Stimulated activated CD4-positive, alpha-beta T cell treated with anti-CD3 and anti-CD28 coated beads, Interleukin-2, amount 100 ng/mL, for 24 hours (primary cell): ENCODE measurements at places on chromosomes 4 and X.

DNA sequence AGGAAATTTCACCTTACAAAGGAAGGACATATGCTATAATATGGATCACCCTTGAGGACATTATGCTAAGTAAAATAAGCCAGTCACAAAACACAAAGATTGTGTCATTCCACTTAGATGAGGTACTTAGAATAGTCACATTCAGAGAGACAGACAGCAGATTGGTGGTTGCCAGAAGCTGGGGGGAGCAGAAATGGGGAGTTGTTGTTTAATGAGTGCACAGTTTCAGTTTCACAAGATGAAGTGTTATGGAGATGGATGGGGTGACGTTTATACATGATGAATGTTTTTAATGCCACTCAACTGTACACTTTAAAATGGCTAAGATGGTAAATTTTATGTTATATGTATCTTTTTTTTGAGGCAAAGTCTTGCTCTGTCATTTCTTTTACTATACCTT lies 14.8 kb upstream of the SPON2 start:
- DNase-seq = no peak

- DNase-seq = no peak
Measured at GRCh38 chr4:53937327-53937726, 127.1 kb downstream of the CHIC2 start.

DNA sequence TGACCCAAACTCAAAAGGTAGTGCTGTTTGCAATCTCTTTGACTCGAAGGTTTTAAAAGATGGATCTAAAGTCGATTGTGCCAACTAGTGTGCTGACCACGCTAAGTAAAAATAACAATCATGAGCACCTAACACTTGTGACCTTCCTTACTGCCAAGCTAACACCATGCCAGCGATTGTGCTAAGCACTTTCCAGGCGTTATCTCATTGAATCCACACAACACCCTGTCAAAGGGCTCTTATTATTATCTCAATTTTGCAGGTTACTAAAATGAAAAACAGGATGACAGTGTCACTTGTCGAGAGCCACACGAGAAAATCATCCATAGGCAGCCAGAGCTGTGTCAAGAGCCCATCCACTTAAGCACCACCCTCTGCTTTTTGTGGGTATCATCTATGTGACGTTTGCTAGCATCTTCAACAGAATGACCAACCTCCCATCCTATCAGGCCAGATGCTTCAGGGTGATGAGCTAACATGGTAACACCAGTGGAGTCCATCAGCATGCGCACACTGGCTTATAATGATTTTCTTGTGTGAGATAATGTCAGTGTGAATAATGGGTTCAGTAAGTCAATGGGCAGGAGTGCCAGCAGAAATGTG lies 893 bp upstream of the GAB3 start:
- no peak for DNase-seq

- no peak for DNase-seq
Measured at GRCh38 chrX:125407314-125407713, 87.6 kb downstream of the TEX13C start.

GRCh38 chrX:130413415-130413814 lies 11.6 kb downstream of the RBMX2 start:
- DNase-seq = no peak

GRCh38 chrX:129771266-129771995 lies 8.3 kb upstream of the SASH3 start:
- no peak for DNase-seq

DNA sequence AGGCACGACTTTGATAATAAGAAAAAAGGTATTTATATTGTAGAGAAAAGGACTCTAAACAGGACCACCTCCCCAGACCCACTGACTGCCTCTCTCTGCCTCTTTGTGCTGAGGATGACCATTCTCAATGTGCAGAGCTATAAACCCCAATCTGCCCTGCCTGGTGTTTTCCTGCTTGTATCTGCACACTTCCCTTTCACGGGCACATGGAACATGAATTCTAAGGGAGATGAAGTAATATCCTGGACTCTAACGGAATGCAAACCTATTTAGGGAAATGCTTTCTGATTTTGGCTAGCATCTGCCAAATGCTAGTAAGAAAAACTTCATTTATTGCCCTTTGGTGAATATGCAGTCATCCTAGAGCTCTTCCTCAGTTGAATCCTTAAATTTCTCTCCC lies 2.4 kb downstream of the DIPK2B start:
- no peak for DNase-seq

DNA sequence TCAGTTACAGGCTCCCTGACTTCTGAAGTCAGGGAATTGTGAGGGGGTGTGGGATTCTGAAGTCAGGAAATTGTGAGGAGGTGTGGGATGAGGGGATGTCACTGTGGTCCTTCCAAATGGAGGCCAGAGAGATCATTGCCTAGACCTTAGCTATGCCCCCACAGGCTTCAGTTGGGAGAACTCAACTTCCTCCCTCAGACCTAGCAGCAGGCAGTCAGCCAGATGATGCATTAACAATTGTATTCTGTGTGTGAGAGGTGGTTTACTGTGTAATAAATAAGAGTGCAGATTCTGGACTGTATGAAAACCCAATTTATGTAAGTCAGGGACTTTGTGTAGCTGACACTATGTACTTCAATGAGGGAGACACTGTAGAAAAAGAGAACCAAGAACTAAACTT lies 65.7 kb downstream of the FREM3 start:
- DNase-seq = no peak

GRCh38 chr4:97841512-97841911 lies 301.8 kb downstream of the STPG2 start:
- no peak for DNase-seq

- no peak for DNase-seq
Measured at GRCh38 chr4:96154676-96155075, 314.8 kb downstream of the PDHA2 start.

- DNase-seq = no peak
Measured at GRCh38 chr4:138938366-138938690, 77.3 kb upstream of the NOCT start.

GRCh38 chrX:36445566-36445965 lies 526.0 kb downstream of the CFAP47 start:
- DNase-seq = no peak
